ENCODE measurements at places on chromosomes 4 and X. TPM values are rescaled to one million over a fixed set of nuclear protein-coding genes. Genes with fewer than 3 reads are reported as not detected.

The LUZP4 gene
- total RNA-seq, result not detected

The MMRN1 gene
- not detected for total RNA-seq

The TSPAN7 gene
- 0.29 TPM for total RNA-seq

The NLRP2B gene
- not detected for total RNA-seq

The SSX2 gene
- not detected for total RNA-seq

The MED12 gene
- 20.9 TPM for total RNA-seq

The EREG gene
- total RNA-seq, result 1.1 TPM

The NALF2 gene
- total RNA-seq, result not detected

The TRIML2 gene
- total RNA-seq, result under 0.01 TPM

The GAGE12J gene
- total RNA-seq, result not detected

The USP53 gene
- total RNA-seq, result 70.7 TPM

The JCHAIN gene
- 2.2 TPM for total RNA-seq

The ARSJ gene
- total RNA-seq, result 18.6 TPM

DNA sequence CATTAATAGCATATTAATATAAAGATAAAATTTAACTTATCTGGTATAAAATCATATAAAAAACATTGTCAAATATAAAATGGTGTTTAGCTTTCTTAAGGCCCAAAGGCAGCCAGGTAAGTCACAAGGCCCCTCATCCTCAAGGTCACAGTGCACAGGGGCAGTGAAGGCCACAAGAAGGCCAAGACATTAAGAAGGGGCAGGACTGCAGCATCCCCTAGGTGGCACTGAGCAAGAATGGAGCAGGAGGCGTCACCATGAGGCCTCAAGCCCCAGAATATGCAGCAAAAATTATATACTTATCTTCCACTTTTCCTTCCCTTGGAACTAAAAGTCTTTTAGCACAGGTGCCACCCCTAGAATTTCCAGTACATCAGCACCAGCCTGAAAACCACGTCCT, 49.5 kb upstream of the MAGEA8 start:
- DNase-seq, result no peak

DNA sequence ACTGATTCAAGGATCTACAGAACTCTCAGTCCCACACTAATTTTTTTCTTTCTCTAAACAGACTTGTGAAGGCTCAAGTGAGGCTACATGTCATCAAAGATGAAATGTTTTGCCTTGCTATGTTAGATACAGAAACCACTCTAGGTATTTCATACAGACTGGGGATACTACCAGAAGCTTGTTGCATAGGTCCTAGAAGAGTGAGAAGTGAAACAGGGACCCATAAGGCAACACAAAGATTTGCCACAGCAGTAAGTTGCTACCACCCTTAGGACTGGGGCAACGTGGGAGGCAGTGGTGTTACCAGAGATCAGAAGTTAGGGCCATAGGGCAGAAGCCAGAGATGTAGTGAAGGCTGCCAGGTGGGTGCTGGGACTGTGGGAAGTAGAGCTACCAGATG, 50.7 kb upstream of the MID1IP1 start:
- DNase-seq, result no peak

GRCh38 chr4:141635736-141636081, 674 bp upstream of the IL15 start:
- no peak for DNase-seq

DNA sequence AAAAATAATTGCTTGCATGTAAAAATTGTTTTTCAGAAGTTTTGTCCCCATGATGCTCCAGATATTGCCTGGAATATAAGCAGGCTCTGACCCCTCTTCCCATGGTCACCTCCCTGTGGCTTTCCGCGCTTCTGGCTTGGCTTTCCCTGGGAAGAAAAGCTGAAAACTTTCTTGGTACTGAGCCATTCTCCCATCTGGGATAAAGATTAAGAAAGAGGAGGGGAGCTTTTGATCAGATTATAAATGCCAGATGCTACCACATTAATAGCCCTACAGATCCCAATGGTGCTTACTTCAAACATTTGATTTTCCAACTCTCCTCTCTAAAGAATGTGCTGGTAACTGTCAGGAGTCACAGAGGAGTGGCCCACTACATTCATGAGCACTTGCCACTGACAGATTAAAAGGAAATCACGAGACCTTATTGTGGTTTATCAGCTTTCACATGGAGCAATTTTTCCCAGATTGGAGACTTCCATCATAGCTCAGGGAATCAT, 54.4 kb upstream of the GAB1 start:
- no peak for DNase-seq

DNA sequence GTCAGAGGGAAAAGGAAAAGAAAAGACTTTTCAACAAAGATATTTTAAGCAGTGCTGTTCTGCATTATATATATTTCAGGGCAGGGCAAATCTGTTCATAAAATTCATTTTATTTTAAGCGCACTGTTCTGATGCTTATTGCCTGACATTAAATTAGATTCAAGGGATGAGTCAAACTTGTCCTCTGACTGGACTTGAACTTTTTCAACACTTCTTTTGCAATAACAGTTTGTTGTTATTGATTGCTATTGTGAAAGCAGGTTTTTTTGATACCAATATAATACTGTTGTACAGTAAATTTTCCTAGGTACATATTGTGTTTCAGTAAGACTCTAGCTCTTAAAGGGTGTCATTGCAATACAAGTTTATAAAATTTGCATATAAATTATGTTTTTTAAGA, 481.3 kb downstream of the NAF1 start:
- no peak for DNase-seq

DNA sequence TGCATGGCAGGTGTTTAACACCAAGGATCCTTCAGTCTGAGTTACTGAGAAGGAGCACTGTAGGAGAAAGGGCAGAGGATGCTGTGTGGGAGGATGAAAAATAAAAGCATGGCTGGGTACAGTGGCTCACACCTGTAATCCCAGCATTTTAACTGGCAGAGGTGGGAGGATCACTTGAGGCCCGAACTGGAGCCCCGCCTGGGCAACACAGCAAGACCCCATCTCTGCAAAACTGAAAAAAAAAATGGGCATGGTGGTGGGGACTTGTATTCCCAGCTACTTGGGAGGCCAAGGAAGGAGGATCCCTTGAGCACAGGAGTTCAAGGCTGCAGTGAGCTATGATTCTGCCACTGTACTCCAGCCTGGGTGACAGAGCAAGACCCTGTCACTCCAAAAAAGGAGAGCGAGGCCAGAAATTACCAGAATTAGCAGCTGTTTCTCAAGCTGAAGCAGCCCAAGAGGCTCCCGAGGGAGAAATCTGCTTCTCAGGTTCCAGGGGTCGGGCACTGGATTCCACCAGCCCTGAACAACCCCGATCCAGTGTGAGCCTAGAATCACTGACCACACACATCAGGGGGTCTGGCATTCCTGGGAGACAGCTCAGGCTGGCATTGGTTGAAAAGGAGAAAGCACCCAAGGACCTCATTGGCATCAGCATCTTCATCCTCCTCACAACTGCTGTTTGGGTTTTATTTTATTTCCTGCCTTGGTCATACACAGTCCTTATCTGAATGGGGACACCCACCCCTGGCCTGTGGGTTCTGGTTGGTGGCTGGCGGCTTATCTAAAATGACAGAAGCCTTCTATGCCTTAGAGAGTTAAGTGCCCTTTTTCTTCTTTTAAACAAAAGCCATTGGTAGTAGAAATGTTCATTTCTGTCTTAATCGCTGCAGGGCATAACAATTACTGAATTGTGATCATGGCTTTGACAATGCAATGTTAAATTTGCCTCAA, 66.3 kb upstream of the TRIM2 start:
- no peak for DNase-seq

GRCh38 chr4:133439830-133440229, 290.7 kb downstream of the PCDH10 start:
- DNase-seq, result no peak

- DNase-seq, result no peak
Observed at GRCh38 chrX:19742826-19743225, 144.6 kb downstream of the SH3KBP1 start.

DNA sequence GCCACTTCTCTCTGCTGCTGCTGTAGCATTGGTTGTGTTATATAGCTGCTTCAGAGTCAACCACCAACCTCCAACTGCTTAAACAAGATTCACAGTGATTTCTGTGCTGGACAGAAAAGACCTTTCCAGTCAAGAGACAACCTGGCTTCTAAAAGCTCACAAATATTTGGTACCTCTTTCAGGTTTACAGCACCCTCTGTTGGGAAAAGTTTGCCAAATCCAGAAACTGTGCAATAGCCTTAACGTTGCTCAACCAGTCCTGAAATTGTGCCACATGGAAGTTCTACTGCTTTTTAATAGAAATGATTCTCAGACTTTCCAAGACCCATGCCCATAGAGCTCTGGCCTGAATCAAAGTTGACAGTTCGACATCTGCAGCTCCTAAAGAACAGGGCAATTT, 842.1 kb upstream of the HTR2C start:
- DNase-seq, result no peak

- DNase-seq, result no peak
Observed at GRCh38 chr4:137470806-137471205, 61.5 kb downstream of the PCDH18 start.

GRCh38 chrX:21168401-21169160, 205.6 kb upstream of the CNKSR2 start:
- no peak for DNase-seq

DNA sequence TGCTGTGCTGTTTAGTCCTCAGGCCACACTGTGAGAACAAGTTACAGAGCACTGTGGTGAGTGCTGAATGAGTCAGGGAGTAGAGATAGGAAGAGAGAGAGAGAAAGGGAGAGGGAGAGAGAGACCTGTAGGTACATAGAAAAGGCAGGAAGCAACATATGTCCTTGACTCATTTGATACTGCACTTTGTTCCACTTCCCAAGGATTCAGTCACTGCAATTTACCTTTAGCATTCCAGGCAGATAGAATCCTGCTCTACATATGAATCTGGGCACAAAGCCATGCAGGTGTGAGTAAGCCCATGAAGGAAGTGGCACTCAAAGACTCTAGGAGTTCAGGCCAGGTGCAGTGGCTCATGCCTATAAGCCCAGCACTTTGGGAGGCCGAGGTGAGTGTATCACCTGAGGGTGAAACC, 1.0 kb upstream of the DAPP1 start:
- no peak for DNase-seq

- DNase-seq, result no peak
Observed at GRCh38 chrX:150508018-150508417, 60.4 kb upstream of the MTM1 start.

DNA sequence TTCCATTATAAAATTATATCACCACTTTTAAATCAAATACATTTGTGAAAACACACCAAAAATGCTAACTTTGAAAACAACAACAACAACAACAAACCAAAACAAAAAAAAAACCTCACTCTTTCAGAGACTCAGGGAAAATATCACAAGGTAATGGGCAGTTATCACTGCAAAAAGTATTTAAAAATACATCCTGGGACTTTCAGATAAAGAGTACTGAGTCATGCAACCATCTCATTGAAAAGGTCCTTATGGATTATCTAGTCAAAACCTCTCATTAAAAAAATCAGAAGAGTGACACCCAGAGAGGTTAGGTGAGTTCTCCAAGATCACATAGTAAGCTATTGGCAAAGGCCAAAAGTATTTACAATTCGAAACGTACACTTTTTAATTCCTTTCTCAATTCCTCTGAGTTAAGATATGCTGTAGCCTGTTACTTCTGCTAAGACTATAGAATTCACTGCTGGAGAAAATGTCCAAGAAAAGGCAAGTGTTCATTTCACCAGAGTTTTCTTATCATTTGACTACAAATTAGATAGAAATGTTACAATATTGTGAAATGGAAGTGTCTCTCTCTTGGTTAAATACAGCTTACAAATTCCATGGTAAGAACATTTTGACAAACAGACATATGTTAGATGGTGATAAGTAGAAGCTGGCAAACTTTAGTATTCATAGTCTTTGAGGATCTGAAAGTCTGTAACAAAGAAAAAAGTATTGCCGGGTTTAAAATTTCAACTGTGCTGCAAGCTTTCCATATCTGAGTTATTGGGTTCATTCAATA, 9.3 kb downstream of the STX18 start:
- DNase-seq, result no peak

GRCh38 chr4:129344058-129344457, 248.1 kb downstream of the C4orf33 start:
- DNase-seq, result peak; percentile 35

DNA sequence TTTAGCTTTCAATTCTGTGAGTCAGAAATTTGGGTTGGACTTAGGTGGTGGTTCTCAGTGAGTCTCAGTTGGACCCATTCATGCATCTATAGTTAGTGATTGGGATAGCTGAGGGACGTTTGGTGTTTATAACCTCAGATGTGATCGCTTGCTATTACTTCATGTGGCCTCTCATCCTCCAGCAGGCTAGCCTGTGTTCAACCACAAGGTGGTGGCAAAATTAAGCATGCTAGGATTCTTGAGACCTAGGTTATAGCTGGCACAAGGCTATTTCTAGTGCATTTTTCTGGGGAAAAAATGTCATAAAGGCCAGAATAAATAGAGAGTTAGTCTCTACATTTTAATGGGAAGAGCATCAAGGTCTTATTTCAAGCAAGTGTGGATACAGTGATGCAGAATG, 10.9 kb upstream of the GRPR start:
- DNase-seq, result no peak

DNA sequence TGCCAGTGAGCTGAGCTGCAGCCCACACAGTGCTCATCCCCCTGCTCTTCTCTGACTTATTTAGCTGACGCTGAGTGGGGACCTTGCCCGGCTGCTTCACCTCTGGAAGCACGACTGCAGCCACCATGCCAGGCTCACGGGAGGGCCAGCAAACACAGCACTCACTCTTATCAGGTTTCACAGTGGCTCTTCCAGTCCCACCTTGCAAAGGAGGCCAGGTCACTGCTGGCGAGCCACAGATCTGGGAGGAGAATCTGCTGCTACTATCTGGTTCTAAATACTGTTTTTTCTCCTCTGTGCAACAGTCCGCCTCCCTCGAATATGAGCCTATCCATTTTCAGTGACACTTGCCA, 6.7 kb upstream of the SPON2 start:
- peak; percentile 42 for DNase-seq

- DNase-seq, result peak; percentile 26
Observed at GRCh38 chr4:53654300-53654758, 63.0 kb upstream of the LNX1 start.

DNA sequence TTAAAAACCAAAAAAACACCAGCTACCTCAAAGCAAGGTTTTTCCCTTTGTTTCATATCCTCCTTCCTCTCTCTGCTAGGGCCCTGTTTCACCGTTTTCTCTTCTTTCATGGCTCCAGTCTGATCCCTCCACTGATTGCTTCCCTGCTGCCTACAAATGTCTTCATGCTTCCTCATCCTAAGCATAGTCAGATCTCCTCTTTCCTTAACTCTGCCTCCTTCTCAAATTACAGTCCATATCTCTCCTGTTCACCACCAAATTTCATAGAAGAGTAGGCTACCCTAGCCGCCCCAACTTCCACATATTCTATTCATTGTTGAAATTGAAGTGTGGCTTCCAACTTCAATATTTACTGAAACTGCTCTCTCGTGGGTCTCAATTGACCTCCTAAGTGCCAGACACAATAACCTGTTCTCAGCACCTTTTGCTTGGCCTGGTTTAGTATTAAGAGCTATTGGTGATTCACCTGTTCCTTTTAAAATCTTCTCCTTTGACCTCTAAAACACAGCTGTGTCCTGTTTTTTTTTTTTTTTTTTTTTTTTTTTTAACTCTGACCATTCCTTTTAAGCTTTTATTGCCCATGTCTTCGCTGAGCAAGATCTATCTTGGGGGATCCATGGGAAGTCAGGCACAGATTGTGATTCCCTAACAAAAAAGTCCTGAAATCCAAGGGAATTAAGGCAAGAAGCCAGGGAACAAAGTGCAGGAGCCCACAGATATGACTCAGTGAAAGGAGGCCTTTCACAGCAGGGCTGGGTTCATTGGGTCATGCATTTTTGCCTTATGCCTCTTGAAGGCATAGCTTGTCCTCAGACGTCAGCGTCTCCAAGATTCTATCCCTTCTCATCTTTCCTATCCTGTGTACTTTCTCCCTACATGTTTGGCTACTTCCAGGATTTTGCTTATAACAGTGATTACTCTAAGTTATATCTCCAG, 85.4 kb downstream of the RPS3A start:
- peak; percentile 96 for DNase-seq

All from osteoblast (primary cell).